Erythroblast (primary cell): ENCODE measurements at places on chromosomes 6 and 20.

- DNase-seq = no peak
Measured at GRCh38 chr6:48429610-48430009, 318.6 kb upstream of the PTCHD4 start.

DNA sequence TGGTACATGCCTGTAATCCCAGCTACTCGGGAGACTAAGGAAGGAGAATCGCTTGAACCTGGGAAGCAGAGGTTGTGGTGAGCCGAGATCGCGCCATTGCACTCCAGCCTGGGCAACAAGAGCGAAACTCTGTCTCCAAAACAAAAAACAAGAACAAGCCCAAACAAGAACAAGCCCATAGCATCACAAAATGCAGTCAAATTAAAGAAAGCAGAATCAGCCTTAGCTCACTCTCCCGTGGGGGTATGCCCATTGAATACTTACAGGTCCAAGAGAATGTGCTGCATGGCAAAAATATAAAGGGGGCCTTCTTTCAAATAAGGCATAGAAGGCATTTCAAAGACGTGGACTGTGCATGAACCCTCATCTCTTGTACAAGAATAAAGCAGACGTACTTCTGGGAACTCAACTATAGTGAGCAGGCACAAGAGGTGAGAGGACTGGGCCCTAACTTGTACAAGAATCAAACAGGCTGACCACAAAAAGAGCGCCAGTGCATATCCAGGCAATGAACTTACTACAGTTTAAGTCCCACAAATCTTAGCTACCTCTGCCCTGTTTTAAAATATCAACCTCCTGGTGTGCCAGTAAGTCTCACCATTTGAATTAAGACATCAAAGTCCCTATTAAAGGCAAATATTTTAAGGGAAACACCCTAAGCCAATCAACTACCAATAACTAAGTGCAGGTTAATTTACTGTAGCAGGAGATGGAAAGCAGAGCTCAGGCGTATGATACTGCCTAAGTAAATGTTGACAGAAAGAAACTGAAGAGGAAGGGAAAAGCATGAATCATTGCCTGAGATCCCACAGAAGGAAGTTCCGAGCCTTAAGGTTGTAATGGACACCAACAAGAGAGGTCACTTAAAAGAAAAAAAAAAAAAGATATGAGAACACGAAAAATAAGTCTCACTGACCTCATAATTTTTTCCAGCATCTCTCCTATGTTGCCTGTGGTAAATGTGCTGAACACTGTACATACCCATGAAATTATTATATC, 37.4 kb downstream of the TOMM6 start:
- DNase-seq = no peak

DNA sequence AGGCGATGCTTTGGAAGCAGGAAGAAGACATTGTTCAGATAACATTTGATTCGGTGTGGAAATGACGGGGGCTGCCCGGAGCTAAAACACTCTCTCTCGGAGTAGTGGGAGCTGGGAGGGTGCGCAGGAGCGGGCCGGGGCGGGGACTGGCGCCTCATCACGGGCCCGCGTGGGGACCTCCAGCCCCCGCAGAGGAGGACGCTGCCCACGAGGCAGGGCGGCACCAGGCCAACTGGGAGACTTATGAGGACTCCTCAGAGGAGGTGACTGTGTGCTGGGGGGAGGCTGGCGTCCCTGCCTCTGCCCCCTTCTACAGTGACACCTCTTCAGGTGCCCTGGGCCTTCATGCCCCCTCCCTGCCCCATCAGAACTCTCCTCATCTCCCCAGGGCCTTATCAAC, 15.2 kb downstream of the DDO start:
- no peak for DNase-seq

- DNase-seq = no peak
Measured at GRCh38 chr6:147758303-147758702, 249.8 kb downstream of the SAMD5 start.

GRCh38 chr6:25617997-25618396, 34.0 kb upstream of the SCGN start:
- DNase-seq = no peak

DNA sequence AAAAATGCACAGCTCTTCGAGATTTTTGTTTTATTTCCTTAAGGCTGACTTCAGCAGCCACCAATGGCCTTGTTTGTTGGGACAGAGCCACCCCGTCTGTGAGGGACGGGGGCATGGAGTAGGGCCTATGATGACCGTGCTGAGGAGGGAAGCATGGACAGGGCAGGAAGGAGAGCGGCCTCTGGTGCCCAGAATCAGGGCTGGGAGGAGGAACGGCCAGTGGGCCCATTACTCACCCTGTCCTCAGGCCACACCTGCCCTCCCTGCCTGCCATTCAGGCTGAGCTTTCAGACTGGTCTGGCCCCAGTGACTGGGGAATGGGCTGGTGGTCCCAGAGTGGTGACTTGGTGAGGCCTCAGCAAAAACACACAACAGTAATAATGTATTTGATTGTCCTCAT, 104.4 kb downstream of the SMOC2 start:
- no peak for DNase-seq

DNA sequence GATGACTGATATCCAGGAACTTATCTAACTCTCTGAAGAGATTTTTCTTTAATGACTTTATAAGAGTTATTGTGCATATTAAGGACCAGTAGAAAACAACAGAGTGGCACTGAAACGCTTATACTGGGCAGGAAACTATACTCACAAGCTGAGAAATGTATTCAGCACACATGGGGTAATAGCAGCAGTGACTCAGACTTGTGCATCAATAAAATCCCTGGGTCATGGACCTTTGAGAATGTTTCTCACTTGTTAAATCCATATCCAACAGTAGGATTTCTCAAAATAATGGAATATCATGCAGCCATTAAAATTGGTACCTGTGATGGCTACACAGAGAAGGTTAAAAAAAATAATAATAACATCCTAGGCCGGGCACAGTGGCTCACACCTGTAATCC, 219.5 kb downstream of the BTBD9 start:
- DNase-seq = no peak

GRCh38 chr6:25042036-25042521, 106.3 kb upstream of the RIPOR2 start:
- peak; percentile 35 for DNase-seq

GRCh38 chr6:96571551-96571950, 8.6 kb downstream of the FHL5 start:
- DNase-seq = no peak

GRCh38 chr6:23456396-23456795, 669.6 kb upstream of the NRSN1 start:
- DNase-seq = no peak

DNA sequence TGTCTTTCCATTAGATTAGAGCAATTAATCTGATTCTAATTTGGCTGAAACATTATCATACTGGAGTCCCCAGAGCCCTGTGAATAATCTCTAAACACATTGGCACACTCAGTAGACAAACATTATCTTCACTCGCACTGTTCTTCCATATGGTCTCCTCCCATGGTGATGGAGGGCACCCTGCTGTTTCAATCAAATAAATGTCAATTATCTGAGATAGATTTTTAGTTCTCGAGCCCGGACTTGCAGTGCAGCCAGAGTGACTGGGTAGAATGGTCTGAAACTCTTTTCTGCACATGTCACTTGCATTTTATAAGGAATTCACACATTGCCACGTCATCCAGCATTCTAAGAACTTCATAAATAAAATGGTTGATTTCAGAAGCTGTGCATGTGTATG, 90.6 kb upstream of the MAP3K7 start:
- no peak for DNase-seq

DNA sequence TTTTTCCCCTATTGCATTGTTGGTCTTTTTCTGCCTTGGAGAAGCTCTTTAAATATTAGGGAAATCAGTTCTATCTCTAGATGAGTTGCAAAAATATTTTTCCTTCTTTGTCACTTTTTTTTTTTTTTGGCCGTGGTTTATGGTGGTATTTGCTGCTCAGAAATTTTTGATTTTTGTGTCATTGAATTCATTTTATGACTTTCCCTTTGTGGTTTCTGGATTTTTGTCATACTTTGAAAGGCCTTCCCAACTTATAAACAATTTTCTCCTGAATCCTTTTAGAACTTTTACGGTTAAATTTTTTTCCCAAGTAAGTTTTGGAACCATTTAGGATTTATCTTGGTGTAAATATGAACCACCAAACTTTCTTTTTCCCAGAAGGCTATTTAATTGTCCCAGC, 145.6 kb downstream of the GJA10 start:
- no peak for DNase-seq

DNA sequence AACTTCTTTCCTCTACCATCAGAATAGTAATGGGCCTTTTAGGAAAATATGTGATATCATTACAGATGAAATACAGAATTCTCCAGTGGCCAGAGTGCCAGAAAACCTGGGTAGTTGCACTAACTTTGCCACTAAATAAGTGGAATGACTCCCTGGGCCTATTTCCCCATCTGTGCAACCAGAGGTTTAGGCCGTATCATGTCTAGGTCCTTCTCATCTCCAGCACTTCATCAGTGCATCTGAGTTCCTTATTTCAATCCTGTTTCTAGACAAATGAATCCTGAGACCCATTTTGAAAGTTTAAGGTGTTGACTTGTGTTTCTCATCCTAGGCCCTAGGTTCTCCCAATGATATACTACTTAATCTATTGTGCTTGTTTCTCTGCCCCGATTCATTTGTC, 236.2 kb downstream of the CD83 start:
- DNase-seq = no peak

GRCh38 chr6:38234141-38234540, 405.6 kb downstream of the BTBD9 start:
- DNase-seq = no peak

- peak; percentile 2 for DNase-seq
Measured at GRCh38 chr6:98976674-98977385, 29.1 kb upstream of the FBXL4 start.

- DNase-seq = no peak
Measured at GRCh38 chr20:12166053-12166717, 248.5 kb downstream of the BTBD3 start.

DNA sequence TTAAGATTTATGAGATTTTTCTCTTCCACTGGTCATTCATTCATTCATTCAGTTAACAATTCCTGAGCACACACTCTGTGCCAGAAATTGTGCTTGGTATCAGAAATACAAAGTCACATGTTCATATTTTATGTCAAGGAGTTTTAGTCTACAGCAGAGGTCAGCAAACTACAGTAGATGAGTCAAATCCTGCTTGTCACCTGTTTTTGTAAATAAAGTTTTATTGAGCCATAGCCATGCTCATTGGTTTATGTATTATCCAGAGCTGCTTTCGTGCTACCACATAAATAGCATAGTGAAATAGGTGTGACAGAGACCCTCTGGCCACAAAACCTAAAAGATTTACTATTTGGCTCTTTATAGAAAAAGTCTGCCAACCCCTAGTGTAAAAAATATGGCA, 46.8 kb downstream of the THEMIS start:
- DNase-seq = no peak

- no peak for DNase-seq
Measured at GRCh38 chr6:137025786-137026730, 18.7 kb downstream of the IL20RA start.

DNA sequence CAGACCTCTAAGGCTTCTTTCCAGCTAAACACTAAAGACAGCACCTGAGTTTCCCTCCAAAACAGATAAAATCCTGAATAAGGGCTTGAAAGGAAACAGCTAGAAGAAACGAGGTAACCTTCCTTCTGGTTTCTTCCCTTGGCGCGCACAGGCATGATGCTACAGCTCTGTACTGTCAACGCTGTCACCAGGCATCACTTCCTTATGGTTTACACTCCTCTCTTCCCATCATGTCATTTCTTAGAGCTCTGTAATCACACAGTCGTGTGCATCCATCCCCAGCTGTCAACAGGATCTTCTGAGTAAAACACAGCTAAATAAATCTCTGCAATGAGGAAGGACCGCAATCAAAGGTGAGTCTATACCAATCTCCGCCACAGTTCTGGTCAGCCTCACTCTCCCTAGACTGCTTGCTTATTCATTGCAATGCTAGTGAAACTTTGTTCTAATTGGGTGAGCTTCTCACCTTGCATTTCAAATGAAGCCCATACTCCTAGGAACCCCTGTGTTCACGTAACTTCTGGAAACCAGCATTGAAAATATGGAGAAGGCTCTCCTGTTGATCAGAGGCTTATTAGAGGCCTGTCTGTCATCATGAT, 162.6 kb upstream of the DTNBP1 start:
- no peak for DNase-seq

- DNase-seq = peak; percentile 17
Measured at GRCh38 chr20:47318027-47318585, 38.4 kb downstream of the ZMYND8 start.

DNA sequence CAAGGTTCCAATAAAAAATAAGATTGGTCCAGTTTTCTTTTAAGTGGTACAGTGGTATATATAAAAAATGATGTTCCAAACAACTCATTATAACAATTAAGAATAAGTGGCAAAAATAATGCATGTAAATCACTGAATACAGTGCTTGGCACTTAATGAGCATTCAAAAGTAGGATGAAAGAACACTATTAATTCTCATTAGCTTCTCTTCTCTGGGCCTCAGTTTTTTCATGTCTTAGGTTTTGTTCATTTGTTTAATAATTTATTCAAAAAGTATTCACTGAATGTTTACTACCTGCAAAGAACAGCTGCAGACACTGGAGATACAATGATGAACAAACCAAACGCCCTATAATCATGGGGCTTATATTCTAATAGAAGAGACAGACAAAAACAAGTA, 21.1 kb downstream of the BCL2L1 start:
- no peak for DNase-seq

DNA sequence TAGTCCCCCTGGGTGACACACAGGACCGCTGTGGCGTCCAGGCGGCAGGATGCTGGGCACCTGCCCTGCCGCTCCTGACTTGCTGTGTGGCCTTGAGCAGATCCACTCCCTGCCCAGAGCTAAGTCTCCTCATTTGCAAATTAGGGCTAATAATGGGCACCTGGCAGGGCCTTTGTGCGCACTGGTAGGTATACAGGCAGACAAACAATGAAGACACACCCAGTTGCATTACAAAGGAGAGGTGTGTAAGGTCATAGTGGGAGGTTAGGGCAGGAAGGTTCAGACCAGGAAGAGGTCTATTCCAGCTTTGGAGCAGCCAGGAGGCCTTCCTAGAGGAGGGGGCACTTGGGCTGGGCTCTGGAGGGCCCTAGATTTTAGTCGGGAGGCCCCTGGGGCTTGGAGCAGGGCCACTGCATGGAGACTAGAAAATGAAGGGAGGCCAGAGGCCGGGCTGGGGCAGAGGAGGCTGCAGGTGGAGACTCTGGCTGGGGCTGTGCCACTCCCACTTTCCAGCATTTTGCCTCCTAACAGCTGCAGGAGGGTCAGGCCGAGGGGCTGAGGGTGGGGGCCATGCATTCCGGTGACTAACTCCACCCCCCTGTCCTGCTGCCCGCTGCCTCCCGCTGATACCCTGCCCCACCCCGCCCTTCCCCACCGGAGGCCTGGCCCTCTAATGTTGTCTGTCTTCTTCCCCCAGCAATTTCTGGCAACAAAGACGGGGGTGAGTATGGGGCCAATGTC, 28.5 kb downstream of the MYH7B start:
- DNase-seq = no peak
